ENCODE measurements at places on chromosomes 16 and 17. TPM values are rescaled to one million over a fixed set of nuclear protein-coding genes. Genes with fewer than 3 reads are reported as not detected.

DNA sequence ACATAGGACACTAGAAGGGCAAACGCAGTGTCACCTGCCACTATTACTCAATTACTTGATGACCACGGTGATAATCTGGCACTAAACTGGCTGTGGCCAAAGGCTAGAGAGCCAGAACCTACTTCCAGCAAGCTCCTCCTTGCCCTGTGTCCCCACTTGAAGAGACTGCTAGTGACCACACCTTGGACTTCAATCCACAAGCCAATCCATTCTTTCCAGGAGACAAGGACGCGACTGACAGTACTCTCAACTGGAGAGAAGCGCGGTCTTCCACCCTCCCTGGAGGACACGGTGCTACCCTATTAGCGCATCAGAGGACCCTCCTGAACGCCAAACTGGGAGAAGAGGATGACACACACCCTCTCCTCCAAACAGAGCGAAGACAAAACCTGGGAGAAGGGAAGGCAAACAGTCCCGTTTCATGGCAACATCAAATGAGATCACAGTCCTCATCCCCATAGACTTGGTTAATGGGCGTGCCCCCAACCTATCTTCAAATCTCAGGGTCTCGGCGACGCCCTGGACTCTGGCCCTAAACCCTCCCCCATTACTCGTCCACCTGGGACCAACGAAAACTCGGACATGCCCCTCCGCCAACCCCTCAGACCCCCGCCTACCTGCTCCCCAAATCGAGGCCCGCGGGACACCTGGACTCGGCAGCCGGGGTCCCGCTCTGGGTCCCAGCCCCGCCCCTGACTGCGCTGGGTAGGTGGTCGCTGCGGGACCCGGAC is 508 bp downstream of the FLCN start:
- DNase-seq: peak; percentile 32
- peak overlapping the region; percentile 91 for H3K4me3 ChIP-seq
- no peaks in the 10 kb centered on the region for H3K27me3 ChIP-seq
- H3K27ac ChIP-seq: peak overlapping the region; percentile 100
- H3K36me3 ChIP-seq: peaks cover 9% of the 10 kb centered on the region

The IRF8 gene
- total RNA-seq: 0.19 TPM

DNA sequence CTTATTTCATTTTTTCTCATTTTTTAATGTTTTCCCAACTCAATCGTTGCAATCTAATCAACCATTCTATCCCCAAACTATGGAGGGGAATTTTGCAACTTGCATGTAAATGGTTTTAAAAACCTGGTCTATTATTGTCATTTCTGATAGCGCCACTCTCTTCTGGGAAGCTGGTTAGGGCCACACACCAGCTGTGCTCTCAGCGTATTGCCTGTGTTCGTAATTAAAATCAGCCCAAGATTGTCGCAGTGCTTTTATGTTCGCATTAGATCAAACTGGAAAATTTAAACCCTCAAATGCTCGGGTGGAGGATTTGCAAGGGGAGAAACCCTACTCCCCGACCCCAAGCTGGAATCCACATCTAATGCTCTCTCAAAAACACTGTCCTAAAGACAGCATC is 123.5 kb upstream of the CACNG5 start:
- no peak overlapping the region for H3K27ac ChIP-seq
- DNase-seq: no peak
- no peaks in the 10 kb centered on the region for H3K36me3 ChIP-seq
- no peaks in the 10 kb centered on the region for H3K27me3 ChIP-seq

DNA sequence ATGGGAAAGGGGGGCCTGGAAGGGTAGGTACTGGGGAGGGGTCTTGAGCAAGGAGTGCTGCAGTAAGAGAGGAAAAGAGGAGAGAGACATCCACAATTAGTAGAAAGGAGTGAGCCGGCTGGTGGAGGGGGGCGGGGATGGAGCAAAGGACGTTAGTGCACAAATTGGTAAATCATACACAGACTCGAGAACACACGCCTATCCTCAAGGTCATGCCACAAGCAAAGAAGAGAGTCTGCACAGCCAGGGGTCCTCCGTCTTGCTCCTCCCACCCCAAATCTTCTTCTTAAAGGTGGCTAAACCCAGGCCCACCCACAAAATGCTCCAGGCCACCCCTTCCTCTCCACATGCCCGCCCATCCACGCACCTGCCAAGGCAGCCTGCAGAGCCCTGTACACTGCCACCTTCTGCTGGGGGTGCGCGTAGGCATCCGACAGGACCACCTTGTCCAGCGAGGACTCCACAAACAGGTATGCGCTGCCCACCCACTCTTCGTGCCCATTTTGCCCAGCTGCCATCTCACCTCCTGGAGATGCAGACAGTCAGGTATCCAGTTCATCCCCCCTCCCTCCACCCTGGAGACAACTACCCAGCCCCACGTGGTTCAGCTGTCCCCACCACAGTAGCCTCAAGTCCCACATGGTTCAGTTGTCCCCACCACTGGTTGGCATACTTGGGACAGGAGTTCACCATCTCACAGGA is 3.4 kb downstream of the TRADD start:
- no peaks in the 10 kb centered on the region for H3K27me3 ChIP-seq
- peaks cover 13% of the 10 kb centered on the region for H3K4me1 ChIP-seq
- H3K27ac ChIP-seq: no peak overlapping the region
- no peak for DNase-seq

The SEZ6 gene
- total RNA-seq: 2.6 TPM

DNA sequence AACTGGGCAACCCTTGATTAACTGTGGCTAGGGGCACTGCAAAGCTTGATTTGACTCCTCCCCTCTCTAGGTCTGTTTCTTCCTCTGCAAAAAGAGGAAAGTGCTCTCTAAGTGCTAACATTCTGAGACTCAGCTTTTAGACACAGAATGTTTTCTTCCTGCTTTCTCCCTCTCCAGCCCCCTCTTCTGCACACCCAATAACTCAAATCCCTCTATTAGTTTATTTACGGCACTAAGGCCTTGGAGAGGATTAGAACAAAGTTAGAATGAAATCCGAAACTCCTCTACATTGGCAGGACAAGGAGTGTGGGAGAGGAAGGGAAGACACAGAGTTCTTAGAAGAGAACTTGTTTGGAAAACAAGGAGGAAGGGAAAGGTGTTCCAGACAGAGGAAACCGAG is 3.3 kb upstream of the SBK1 start:
- no peak overlapping the region for H3K4me3 ChIP-seq
- H3K36me3 ChIP-seq: no peaks in the 10 kb centered on the region
- DNase-seq: no peak

The KRTAP2-2 gene
- total RNA-seq: not detected

The CCL11 gene
- not detected for total RNA-seq

The GDPD1 gene
- total RNA-seq: 2.6 TPM

The CTRL gene
- 2.9 TPM for total RNA-seq

- peaks cover 43% of the 10 kb centered on the region for H3K4me1 ChIP-seq
- H3K4me3 ChIP-seq: no peak overlapping the region
- peak; percentile 77 for DNase-seq
- peak overlapping the region; percentile 68 for H3K27ac ChIP-seq
These were observed 401.4 kb upstream of the C16orf82 start for GRCh38 chr16:26665166-26665939.

- no peak overlapping the region for H3K4me3 ChIP-seq
- no peaks in the 10 kb centered on the region for H3K4me1 ChIP-seq
- peaks cover 67% of the 10 kb centered on the region for H3K27me3 ChIP-seq
These were observed 298.1 kb upstream of the N4BP1 start for GRCh38 chr16:48907906-48908634.

DNA sequence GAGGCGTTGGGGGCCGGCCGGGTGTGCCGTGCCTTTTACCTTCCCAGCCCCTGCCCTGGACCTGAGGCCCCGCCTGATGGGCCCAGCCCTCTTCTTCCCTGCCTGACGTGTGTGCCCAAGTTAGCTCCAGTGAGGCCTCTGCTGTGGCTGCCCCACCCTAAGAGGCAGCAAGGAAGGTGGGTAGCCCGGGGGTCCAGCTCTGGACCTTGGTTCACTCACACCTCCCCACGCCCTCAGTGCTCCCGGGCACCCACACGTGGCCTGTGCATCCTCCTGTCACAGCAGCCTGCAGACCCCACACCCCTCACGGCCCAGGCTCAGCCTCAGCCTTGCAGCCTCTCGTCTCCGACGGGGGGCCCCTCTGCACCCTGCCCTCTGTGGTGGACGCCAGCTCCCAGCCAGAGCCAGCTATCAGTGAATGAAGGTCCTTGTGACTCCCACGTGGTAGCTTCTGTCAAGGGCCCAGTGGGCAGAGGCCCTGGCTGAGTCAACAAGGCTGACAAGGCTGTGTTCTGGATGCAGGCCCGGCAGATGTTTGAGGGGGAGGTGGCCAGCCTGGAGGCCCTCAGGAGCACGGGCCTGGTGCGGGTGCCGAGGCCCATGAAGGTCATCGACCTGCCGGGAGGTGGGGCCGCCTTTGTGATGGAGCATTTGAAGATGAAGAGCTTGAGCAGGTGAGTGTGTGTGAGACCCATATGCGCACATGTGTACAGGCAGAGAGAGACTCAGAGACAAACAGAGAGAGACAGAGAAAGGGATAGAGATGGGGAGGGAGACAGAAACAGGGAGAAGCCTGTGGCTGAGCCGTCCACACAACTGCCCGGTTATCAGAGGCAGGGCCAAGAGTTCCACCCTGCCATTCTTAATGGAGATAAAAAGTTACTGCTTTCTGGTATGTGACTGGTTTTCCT is 2.8 kb downstream of the FN3K start:
- no peak overlapping the region for H3K4me3 ChIP-seq
- H3K36me3 ChIP-seq: peaks cover 20% of the 10 kb centered on the region
- H3K27me3 ChIP-seq: no peaks in the 10 kb centered on the region
- no peak overlapping the region for H3K27ac ChIP-seq
- H3K4me1 ChIP-seq: no peaks in the 10 kb centered on the region

The SLC6A4 gene
- not detected for total RNA-seq

- H3K4me3 ChIP-seq: no peak overlapping the region
- peaks cover 22% of the 10 kb centered on the region for H3K36me3 ChIP-seq
These were observed 23.3 kb downstream of the UNK start for GRCh38 chr17:75807861-75808260.

The TMEM132E gene
- total RNA-seq: not detected

DNA sequence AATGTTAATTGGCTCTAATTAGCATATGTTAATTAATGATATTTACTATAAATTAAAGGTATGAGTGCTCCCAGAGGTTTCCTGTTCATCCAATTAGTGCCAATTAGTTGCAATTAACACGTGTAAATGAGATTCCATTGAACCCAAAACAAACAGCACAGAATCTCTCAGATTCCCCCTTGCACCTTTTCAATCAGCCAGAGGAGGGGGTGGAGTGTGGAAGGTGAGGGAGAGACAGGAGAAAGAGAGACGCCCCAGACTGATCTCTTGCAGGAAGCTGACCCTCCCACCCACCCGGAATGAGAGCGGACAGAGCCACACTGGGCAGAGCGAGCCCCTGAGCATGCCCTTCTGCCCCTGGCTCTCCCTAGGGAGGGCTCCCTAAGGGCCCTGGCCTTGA is 24.1 kb upstream of the LHX1 start:
- no peaks in the 10 kb centered on the region for H3K4me1 ChIP-seq
- H3K36me3 ChIP-seq: no peaks in the 10 kb centered on the region
- DNase-seq: no peak
- H3K27ac ChIP-seq: no peak overlapping the region

DNA sequence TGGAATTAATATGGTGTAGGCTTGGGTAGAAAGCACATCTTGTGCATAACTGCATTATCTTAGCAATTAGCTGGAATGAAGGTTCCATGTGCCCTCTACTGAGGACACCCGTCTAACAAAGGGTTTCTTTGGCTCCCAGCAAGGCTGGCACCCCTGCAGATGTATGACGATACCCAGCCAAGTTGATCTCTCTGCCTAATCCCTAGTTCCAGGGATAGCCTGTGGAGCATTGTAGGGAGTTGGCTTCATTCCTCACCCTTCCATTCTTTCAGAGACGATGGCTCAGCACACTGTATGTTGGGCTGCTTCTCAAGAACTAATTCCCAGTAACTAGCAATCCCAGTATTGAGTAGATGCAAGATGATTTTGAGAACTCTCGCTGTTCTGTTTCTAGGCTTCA is 182.5 kb downstream of the SNX29 start:
- no peaks in the 10 kb centered on the region for H3K27me3 ChIP-seq
- DNase-seq: no peak
- no peaks in the 10 kb centered on the region for H3K36me3 ChIP-seq
- H3K27ac ChIP-seq: no peak overlapping the region
- no peaks in the 10 kb centered on the region for H3K4me1 ChIP-seq

DNA sequence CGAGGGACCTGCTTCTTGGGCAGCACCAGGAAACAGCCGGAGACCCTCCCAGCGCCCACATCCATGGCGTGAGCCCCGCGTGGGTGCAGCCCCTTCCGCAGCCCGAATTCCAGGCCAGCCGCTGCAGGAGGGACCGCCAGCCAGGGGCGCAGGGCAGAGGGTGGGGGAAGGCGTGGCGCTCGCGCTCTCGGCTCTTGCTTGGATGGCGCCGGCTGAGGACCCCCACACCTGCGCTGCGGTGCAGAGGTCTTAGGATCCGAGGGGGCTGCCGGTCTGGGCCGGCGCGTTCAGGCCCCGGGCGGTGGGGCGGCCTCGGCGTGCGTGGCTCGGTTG is 28.8 kb downstream of the ACTG1 start:
- DNase-seq: no peak
- peak overlapping the region; percentile 55 for H3K4me3 ChIP-seq
- no peaks in the 10 kb centered on the region for H3K27me3 ChIP-seq
- no peaks in the 10 kb centered on the region for H3K36me3 ChIP-seq
- H3K27ac ChIP-seq: peak overlapping the region; percentile 71

The PYY gene
- not detected for total RNA-seq

DNA sequence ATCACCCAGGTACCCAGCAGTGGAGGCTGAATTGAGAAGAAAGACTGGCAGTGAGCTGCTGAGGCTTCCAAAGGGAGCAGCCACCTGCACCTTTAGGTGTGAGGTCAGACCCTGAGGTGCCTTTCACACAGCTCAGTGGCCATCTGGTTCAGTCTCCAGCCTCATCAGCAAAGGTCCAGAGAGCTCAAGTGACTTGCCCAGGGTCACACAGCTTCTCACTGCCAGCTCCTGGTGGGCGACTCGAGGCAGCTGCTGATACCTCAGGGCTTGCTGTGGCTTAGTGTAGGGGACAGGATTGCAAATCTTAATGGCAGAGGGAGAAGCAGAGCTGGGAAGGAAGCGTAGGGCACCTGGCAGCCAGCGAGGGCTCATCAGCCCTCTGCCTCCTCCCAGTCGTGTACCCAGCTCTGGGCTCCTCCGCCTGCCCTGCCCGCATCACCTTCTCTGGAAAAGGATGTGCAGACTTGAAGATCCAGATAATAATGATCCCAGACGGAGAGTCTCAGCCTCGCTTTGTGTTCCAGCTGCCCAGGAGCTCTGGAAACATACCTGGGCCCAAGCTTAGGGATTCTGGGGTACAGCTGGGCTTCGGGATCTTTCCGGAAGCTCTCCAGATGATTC is 165.3 kb upstream of the GSE1 start:
- H3K4me1 ChIP-seq: peaks cover 6% of the 10 kb centered on the region
- no peak overlapping the region for H3K4me3 ChIP-seq
- no peaks in the 10 kb centered on the region for H3K27me3 ChIP-seq
- no peak for DNase-seq
- H3K27ac ChIP-seq: no peak overlapping the region

The STX1B gene
- total RNA-seq: 1.1 TPM

The TNFSF13 gene
- total RNA-seq: 0.74 TPM

The CHST5 gene
- total RNA-seq: 0.54 TPM

GRCh38 chr17:78766225-78766624 is 15.8 kb downstream of the CYTH1 start:
- DNase-seq: no peak
- H3K27me3 ChIP-seq: no peaks in the 10 kb centered on the region
- H3K27ac ChIP-seq: no peak overlapping the region
- H3K4me1 ChIP-seq: peaks cover 7% of the 10 kb centered on the region

Measured in A673 (cell line).